ENCODE measurements at places on chromosomes 5 and 9.

GRCh38 chr9:91491624-91492023 lies 68.0 kb upstream of the NFIL3 start:
- DNase-seq: no peak

GRCh38 chr9:89185980-89186379 lies 7.4 kb upstream of the SHC3 start:
- DNase-seq: no peak

GRCh38 chr9:4092793-4093709 lies 206.8 kb downstream of the GLIS3 start:
- DNase-seq: no peak

- DNase-seq: no peak
These were observed 140.0 kb downstream of the ARHGAP26 start for GRCh38 chr5:142910128-142910527.

DNA sequence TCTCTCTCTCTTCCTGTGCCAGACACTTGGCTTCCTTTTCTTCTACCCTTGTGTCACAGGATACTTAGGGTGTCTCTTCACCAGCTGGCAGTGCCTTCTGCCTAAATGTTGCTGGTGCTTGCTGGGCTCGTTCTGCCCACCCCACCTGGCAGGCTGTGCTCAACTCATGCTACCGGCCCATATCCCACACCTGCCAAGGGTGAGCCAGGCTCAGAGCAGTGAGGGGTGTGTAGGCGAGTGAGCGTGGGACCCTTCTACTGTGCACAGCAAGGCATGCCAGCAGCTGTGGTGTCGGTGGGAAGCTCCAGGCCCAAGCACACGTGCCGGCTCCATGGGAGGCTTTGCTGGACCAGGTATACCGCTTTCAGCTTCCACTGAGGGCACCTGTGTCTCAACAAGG lies 1626.7 kb upstream of the ACO1 start:
- no peak for DNase-seq

GRCh38 chr5:145557345-145557744 lies 277.8 kb downstream of the PRELID2 start:
- no peak for DNase-seq

DNA sequence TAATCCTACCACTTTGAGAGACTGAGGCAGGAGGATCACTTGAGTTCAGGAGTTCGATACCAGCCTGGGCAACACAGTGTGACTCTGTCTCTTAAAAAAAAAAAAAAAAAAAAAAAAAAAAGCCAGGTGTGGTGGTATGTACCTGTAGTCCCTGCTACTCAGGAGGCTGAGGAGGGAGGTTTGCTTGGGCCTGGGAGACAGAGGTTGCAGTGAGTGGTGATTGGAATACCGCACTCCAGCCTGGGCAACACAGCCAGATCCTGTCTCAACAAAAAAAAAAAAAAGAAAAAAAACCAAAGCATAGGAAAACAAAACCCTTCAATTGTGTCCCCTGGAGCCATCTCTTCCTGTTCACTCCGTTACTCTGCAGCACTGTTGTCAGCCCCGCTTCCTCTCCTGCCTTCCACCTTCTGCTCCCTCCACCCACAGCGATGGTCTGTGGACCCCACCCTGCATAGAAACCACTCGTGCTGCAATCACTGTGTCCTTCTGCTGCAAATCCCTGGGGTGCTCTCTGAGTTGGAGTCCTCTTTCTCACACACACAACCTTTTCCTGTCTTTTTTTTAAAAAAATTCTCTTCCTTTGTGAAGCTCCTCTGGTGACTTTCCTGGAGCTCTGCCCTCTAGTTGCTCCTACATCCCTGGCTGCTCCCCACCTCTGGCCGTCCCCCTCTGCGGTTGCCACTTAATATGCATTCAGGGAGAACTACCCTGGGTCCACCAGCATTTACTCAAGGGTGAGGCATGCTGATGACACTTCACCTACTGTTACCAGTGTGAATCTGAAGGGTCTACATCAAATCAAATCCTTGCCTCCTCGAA lies 22.2 kb downstream of the CCT5 start:
- DNase-seq: no peak

- peak; percentile 3 for DNase-seq
These were observed 1.3 kb downstream of the ERBIN start for GRCh38 chr5:65927503-65928321.

DNA sequence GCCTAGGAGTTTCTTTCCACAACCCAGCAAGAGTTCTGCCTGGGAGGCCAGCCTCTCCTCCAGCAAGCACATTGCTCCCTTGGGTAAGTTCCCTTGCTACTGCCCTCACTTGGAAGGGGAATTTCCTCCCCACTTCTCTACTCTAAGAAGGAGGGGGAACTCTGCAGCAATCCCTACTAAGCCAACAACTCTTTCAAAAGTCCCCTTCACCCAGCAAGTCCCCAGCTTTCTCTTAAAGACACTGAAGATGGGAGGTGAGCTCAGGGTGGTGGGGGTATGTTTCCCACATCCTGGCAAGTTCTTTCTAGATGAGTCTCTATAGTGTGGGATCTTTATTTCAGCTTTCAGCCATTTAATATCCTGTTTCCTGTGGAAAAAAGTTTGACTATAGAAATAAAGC lies 49.0 kb downstream of the PDE8B start:
- DNase-seq: no peak

DNA sequence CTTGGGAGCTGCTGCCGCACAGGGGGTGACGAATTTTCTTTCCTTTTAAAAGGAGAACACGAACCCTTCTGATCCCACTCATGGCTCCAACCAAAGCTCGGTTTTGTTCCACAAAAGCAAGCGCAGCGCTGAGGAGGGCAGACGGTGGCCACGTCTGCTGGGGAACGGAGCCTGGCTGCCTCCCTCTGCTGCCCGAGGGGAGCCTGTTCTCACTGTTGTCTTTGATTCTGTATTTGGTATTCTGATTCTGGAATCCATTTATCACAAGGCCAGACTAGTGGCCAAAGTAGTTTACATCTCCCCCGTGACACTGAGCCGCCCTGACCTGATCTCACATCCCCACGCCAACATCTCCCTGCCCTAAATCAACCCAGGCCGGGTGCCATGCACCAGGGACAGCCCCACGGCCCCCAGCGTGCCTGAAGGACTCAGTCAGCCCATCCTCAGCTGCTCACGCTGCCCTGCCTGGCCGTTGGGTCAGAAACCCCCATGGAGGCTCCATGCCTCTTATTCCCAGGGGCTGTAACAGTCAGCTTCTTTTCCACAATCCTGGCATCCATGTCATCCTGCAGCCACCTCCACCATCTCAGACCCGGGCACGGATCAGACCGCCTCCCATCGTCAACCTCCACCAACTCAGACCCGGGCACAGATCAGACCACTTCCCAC lies 6.7 kb upstream of the NSMF start:
- no peak for DNase-seq

GRCh38 chr5:167843881-167844572 lies 447.4 kb upstream of the WWC1 start:
- DNase-seq: no peak

- DNase-seq: no peak
These were observed 43.8 kb upstream of the SUSD1 start for GRCh38 chr9:112218908-112219307.

DNA sequence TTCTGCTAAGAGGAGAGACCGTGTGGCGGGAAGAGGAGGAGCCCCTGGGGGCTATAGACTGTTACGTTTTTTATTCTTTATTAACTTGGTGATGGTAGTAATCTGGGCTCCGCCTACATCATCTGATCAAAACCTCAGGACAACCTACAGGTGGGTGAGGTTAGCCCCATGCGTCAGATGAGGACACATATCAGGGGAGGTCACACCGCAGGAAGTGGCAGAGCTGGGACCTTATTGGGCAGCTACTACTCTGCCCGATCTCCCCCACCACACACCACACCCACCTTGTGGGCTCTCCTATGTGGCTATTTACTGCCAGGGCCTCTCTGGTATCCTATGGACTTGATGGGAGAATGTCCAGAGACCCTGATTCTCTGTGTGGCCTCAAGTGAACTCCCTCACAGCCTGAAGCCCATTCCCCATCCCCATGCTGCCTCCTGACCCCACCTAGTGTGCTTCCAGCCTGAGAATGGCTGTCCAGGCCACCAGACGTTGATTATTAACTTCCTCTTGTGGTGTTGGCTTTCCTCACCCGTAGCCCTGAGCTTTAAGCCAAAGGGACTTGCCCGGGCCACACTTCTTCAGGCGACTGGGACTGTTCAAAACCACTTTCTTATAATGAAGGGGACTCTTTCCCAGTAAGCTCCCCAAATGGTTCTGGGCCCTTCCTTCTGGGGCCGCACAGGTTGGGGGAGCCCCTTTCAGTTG lies 8.2 kb downstream of the UNC5A start:
- no peak for DNase-seq

- no peak for DNase-seq
These were observed 100.3 kb upstream of the ELAVL2 start for GRCh38 chr9:23926368-23926767.

DNA sequence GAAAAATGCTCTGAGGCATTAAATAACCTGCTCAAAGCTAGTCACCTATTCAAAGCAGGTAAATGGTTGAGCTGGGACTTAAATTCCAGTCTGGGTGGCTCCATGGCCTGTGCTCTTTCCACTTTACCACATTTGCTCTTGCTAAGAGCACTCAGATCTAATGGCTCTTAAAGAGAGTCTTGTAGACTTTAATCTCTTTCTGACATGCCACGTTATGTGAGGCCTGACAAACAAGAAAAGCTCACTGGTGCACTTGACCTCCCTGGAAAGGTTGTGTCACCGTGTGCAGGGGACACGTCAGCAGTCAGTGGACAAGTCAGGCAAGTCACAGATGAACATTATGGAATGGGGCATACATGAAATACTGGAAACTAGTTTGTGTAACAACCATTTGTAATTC lies 129.9 kb upstream of the RPS23 start:
- no peak for DNase-seq

Measured in nucleus accumbens (tissue), 56 donors.